Foreskin keratinocyte (primary cell): ENCODE measurements at places on chromosomes 6 and 20. TPM values are rescaled to one million over a fixed set of nuclear protein-coding genes. Genes with fewer than 3 reads are reported as not detected.

TSPYL4 gene
- 4.9 and 6.7 TPM in 2 replicates for total RNA-seq

SIRPG gene
- not detected in 2 replicates for total RNA-seq

LY6G6F gene
- not detected in 2 replicates for total RNA-seq

MAFB gene
- 0.18 and 0.34 TPM in 2 replicates for total RNA-seq

NR2E1 gene
- total RNA-seq: not detected in 2 replicates

SLC17A1 gene
- total RNA-seq: not detected in 2 replicates

HSPA12B gene
- total RNA-seq: 0.04 and 0.10 TPM in 2 replicates

ME1 gene
- 40.2 and 50.8 TPM in 2 replicates for total RNA-seq

UST gene
- total RNA-seq: 11.1 and 13.3 TPM in 2 replicates

SLC2A10 gene
- total RNA-seq: 0.11 and 0.37 TPM in 2 replicates

TFAP2D gene
- not detected in 2 replicates for total RNA-seq

NRSN1 gene
- total RNA-seq: not detected in 2 replicates

SLC22A16 gene
- not detected in 2 replicates for total RNA-seq

F13A1 gene
- total RNA-seq: not detected in 2 replicates

PXDC1 gene
- 33.0 and 40.0 TPM in 2 replicates for total RNA-seq

VARS2 gene
- 26.4 and 32.5 TPM in 2 replicates for total RNA-seq

BHLHE23 gene
- not detected in 2 replicates for total RNA-seq

SAMD3 gene
- 1.6 and 7.1 TPM in 2 replicates for total RNA-seq

SLC35B2 gene
- 76.7 and 77.0 TPM in 2 replicates for total RNA-seq

SMLR1 gene
- total RNA-seq: not detected in 2 replicates

IL17F gene
- not detected in 2 replicates for total RNA-seq

LY6G6D gene
- total RNA-seq: not detected in 2 replicates

DNAH8 gene
- under 0.01 TPM in 1 of 2 replicates, not detected in the other for total RNA-seq

TRIM10 gene
- not detected in 2 replicates for total RNA-seq

PPP1R3G gene
- 0.07 and 0.10 TPM in 2 replicates for total RNA-seq

SYCP2L gene
- total RNA-seq: 0.46 and 0.92 TPM in 2 replicates

BMP5 gene
- not detected in 2 replicates for total RNA-seq

IYD gene
- not detected in 2 replicates for total RNA-seq

GTSF1L gene
- not detected in 2 replicates for total RNA-seq

TULP4 gene
- 40.9 and 50.0 TPM in 2 replicates for total RNA-seq

ZC3H12D gene
- total RNA-seq: under 0.01 and 0.10 TPM in 2 replicates

COL12A1 gene
- 108 and 119 TPM in 2 replicates for total RNA-seq

CLPSL2 gene
- total RNA-seq: not detected in 2 replicates

BCLAF1 gene
- 98.1 and 106 TPM in 2 replicates for total RNA-seq

NOX3 gene
- total RNA-seq: not detected in 2 replicates

TMEM170B gene
- 0.03 and 0.07 TPM in 2 replicates for total RNA-seq

HLA-DRB5 gene
- not detected in 2 replicates for total RNA-seq

PBOV1 gene
- not detected in 2 replicates for total RNA-seq

DAAM2 gene
- 0.04 TPM in 1 of 2 replicates, not detected in the other for total RNA-seq

PI3 gene
- total RNA-seq: 7.1 and 10.8 TPM in 2 replicates

TEAD3 gene
- total RNA-seq: 14.0 and 14.9 TPM in 2 replicates

RCAN2 gene
- total RNA-seq: not detected in 2 replicates

BPIFB4 gene
- total RNA-seq: not detected in 2 replicates

RPP40 gene
- 12.6 and 12.9 TPM in 2 replicates for total RNA-seq

BMP7 gene
- total RNA-seq: not detected in 2 replicates

NNAT gene
- total RNA-seq: 0.54 and 0.88 TPM in 2 replicates
